Activated CD4-positive, alpha-beta T cell treated with anti-CD3 and anti-CD28 coated beads, Interleukin-2, amount 50 U/mL, for 16 hours (primary cell): ENCODE measurements at places on chromosomes 11 and 22.

GRCh38 chr22:49103314-49104059 lies 724.2 kb downstream of the BRD1 start:
- DNase-seq, result no peak

- no peak for DNase-seq
Measured at GRCh38 chr22:30855677-30856518, 112.7 kb downstream of the MORC2 start.

DNA sequence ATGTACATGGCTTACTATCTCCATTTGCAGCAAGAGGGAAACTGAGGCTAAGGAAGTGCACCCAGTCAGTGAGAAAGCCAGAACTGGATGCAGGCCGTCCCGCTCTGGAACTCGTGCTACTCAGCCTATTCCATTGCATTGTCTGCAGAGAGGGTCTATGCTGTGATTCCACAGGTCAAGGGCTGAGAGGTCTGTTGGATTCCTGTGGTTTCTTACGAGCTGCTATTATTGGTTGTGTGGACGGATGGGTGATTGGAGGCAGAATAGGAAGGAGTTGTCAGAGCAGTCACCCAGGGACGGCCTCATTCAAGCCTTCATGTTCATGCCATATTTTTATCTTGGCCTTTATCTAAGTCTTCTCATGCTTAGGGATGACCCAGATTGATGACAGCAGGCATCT lies 33.4 kb downstream of the SCGB1A1 start:
- DNase-seq, result no peak

DNA sequence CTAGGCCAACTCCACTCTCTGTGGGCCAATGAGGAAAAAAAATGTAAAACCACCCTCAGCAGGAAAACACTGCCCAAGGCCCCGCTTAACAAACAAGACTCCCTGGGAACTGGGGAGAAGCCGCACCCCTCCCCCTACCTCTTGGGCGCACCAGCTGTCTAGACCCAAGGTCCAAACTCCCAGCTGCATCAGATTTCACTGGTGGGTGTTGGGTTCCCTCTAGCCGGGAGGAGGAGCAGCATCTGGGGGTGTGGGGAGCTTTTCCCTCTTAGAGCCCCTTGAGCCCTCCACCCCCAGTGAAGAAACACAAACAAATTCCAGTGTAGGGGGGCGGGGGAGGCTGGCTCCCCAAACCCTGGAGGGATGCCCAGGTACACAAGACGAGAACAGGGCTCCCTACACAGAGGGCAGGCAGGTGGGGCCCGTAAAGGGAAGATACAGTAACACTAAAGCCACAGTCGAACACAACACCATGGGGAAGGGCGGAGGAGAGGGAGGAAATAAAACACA lies 64.9 kb downstream of the NECTIN1 start:
- no peak for DNase-seq

DNA sequence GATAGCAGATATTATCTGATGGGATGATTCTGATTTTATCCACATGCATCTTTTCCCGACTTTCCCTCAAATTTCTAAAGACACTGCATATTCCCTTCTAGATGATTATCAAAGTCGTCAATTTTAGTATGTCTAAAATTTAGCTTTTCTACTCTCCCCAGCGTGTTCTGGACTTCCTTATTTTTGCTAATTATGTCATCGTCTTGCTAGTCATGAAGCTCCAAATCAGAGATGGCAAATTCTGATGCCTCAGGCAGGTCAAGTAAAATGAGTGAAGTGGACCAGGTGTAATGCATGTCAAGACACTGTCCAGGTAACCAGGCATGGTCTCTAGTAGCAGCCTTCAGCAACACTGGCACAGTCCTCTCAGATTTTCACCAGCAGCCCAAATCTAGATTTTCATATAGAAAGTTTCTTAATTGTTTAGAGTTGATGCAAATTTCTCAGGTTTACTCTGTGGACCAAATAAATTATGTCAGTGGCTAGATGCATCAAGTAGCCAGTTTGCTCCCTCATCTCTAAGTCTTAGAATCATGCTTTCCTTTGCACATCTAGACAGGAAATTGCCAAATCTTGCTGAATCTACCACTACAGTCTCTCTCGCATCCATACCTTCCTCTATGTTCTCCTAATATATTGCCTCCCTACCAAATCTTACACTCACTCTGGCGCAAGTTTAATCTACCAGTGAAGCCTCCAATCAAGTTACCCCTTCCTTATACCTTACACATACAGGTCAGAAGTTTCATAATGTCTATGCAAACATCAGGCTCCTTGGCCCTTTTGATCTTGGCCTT lies 10.6 kb downstream of the HSD17B12 start:
- DNase-seq, result no peak

- DNase-seq, result no peak
Measured at GRCh38 chr11:57614234-57614772, 16.8 kb downstream of the SERPING1 start.

GRCh38 chr11:112165049-112165448 lies 1.2 kb upstream of the IL18 start:
- DNase-seq, result no peak

DNA sequence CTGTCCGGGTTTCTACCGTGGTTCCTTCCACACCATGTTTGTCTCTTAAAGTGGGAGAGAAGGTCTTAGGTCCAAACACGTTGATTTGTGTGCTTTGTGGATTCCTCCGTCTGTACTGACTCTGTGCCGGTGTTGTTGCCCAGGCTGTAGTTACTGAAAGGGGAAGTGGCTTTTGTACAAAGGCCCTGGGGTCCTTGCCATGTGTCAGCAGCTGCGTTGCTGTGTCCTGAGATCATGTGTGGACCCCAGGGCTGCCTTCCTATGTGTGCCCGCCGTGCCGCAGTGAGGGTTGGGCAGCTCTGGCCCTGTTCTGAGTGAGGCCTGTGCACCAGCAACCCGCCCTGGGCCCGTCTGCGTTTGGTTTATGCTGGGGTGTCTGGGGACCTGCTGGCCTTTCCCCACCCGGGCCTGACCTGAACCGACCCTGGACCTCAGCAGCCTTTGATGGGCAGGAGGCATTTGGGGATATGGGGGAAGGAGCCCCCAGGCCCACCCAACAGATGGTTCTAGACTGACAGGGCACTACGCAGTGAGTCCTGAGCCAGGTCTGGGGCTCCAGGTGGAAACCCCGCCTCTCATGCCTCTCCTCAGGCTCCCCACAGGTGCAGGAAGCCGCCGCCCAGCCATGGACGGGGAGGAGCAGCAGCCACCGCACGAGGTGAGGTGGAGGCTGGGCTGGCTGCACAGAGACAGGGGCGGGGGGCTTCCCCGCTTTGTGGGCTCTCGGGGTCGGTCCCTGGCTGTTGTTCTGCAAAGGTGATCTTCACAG lies 6.9 kb downstream of the TRABD start:
- DNase-seq, result no peak

DNA sequence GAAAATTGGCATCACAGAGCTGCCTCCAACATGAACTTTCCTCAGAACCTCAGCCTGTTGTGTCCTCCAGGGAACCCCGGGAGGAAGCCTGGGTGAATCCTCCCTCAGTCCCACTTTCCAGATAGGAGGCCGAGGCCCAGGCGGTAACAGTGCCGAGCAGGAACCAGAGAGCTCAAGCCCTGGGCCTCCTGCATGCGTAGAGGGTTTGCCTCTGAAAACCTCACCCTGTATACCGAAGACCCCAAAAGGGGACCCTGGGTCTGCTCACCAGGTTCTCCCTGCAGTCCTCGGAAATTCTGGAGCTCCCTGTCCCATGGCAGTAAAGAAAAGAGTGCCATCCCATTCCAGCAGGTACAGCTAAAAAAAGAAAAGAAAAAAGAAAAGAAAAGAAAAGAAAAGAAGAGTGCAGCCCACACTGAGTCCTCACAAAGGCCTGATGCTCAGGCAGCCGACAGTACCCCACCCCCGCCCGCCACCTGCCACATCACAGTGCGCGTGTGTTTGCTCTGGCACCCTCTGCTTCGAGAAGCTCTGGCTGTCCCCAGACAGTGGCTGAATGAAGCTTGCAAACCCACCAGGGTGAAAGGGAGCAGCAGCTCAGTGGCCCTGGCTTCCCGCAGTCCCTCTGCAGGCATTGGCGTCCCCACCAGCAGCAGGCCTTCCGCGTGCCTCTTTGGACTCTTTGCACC lies 28.4 kb upstream of the FADD start:
- no peak for DNase-seq

GRCh38 chr11:72821920-72822799 lies 7.9 kb downstream of the ATG16L2 start:
- DNase-seq, result peak; percentile 89

GRCh38 chr22:23157560-23158515 lies 12.6 kb downstream of the RAB36 start:
- no peak for DNase-seq
